ENCODE measurements at places on chromosomes 3 and 15. TPM values are rescaled to one million over a fixed set of nuclear protein-coding genes. Genes with fewer than 3 reads are reported as not detected.

DNA sequence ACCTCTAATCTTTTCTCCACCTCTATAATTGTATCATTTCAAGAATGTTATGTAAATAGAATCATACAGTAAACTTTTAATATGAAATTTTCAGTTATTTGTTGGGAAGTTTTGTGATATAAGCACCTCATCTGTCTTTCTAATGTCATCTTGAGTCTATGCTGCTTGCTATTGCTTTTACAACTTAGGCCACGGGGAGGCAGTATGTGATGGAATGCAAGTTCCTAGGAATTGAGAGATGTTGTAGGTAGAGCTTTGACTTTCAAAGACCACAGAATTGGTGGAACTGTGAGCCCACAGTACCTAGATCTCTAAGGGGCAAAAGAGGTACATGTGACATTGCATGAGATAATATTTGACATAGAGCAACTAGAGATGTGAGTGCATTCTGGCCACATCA, 328.3 kb downstream of the MFSD1 start:
- peak; percentile 64 for DNase-seq

GRCh38 chr15:43876872-43877271, 50.1 kb downstream of the WDR76 start:
- DNase-seq = no peak

- DNase-seq = no peak
These were observed 64.8 kb downstream of the LRIG1 start for GRCh38 chr3:66435989-66436388.

- DNase-seq = no peak
These were observed 9.0 kb upstream of the ADCY5 start for GRCh38 chr3:123457841-123458240.

DNA sequence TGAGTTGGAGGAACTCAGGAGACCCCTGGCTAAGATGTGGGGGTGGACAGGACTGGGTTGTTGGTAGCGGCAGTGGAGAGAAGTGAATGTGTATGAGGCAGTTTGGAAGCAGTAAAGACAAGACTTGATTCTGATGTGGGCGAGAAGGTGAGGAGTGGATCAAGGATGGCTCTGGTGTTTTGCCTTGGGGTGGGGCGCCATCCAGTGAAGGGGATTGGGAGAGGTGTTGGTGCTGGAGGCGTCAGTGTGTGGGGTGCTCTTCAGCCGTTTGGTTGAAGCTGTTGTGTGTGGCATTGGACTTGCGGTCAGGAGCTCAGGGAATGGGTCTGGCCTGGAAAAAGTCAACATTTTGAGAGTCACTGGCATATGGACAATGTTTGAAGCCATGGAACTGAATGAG, 13.3 kb downstream of the FAN1 start:
- no peak for DNase-seq

DNA sequence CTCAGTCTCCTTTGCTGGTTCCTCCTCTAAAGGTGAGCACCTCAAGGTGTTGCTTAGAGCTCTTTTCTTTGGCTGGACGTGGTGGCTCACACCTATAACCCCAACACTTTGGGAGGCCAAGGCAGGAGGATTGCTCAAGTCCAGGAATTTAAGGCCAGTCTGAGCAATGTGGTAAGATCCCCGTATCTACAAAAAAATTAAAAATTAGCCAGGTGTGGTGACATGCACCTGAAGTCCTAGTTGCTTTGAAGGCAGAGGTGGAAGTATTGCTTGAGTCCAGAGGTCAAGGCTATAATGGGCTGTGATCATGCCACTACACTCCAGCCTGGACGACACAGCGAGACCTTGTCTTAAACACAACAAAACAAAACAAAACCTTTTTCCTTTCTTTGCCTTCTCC, 28.3 kb downstream of the TOPBP1 start:
- no peak for DNase-seq

DNA sequence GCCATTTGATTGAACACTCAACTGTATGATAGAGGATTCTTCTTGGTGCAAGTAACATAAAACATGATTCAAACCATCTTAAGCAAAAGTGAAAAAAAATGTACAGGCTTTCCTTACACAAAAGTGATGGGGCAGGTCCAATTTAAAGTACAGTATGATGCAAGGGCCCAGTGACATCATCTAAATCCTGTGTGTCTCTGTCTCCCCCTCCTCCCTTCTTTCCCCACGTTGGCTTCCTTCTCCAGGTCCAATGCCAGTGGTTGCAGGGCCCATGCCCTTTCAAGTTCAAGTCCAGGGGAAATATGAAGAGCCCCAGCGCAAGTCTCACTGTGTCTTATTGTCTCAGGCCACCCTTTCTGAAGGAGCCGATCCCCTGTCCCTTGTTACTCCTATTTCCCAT, 332.3 kb downstream of the SHQ1 start:
- DNase-seq = no peak

DNA sequence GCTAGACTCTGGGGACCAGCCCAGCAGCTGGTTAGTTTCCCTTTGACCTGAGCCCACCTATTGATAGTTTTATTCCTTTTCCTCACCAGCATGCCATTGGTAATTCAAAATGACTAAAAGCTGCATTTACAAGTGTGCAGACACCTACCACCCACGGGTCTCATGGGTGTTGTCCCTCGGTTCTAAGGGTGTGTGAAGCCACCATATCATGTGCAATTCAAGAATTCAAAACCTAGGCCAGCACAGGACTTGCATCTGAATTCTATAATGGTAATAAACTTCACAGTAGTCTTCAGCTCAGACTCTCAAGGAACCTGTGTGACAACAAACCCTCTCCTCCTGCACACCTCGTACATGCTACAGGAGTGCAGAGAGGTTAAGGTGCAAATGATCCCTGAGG, 55.3 kb downstream of the NTRK3 start:
- DNase-seq = no peak

- peak; percentile 100 for DNase-seq
These were observed 120.1 kb upstream of the UBE2E1 start for GRCh38 chr3:23685541-23686258.

GRCh38 chr3:25354071-25354470, 74.0 kb upstream of the RARB start:
- DNase-seq = no peak

GRCh38 chr3:105579439-105579838, 212.7 kb downstream of the ALCAM start:
- DNase-seq = no peak

GRCh38 chr3:14031271-14031670, 93.4 kb downstream of the CHCHD4 start:
- peak; percentile 46 for DNase-seq

- DNase-seq = no peak
These were observed 257.0 kb downstream of the SV2B start for GRCh38 chr15:91357011-91357410.

DNA sequence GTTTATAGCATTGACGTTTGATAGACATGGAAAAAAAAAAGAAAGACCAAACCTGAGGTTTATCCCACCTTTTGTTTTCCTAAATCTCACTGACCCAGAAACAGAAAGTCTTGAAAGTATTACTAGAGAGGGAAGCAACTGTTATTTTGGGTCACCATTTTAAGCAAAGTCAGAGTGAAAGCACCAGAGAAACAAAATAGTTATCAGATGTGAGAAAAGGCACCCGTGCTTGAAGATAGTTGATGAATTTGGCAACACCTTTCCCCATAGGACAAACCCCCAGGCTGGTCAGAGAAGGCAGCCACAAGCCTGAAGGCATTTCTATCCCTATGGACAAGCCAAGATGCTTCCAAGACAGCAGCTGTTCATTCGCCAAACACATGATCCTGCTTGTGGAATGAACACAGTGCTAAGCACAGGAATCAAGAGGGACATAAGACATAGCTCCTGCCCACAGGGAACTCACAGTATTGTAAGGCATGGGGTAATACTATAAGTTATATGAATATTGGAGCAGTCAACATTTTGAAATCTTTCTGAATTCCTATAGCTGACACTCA, 170.9 kb downstream of the ERC2 start:
- DNase-seq = no peak

DNA sequence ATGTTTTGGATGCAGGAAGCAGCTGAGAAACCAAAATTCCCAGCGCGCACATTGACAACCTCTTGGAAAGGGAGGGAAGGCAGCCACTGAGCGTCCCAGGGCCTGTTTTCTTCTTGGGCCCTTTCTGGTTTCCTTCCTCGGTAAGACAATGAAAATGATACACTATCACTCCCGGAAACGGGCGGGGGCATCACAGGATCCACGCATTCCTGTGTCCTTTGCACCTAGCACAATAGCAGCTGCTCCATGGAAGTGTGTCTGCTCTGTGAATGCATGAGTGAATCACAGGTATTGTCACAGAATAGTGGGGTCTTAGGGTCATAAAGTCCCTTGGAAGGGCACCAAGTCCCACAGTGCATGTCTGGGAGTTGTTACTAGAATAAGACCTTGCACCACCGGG, 6.3 kb upstream of the ITPKA start:
- DNase-seq = no peak

DNA sequence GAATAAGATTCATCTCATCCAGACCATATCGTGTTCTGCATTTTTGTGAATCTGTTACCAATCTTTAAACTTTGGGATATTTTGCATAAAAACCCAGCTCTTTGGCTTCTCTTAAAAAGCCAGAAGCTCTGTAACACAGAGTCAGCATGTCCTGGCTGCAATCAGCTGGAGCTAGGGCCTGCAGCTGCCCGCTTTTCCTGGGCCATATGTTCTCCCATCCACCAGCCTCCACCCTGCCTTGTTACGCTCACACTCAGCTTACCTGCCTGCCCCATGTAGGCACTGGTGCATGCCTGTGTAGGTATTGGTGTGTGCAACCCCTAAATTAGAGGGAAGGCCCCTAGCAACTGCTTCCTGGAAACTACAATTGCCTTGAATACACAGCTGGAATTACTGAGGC, 48.2 kb downstream of the CRYGS start:
- DNase-seq = no peak

DNA sequence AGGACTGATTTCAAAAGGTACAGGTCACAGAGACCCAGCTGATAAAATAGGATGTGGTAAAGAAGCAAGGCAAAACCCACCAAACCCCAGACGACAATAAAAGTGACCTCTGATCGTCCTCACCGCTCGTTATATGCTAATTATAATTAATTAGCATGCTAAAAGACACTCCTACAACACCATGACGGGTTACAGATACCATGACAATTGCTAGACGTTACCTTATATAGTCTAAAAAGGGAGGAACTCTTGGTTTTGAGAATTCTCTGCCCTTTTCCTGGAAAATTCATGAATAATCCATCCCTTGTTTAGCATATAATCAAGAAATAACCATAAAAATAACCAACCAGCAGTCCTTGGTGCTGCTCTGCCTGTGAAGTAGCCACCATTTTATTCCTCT, 74.7 kb upstream of the MB21D2 start:
- DNase-seq = no peak

GRCh38 chr3:195542316-195542697, 818 bp downstream of the PPP1R2 start:
- DNase-seq = peak; percentile 7

DNA sequence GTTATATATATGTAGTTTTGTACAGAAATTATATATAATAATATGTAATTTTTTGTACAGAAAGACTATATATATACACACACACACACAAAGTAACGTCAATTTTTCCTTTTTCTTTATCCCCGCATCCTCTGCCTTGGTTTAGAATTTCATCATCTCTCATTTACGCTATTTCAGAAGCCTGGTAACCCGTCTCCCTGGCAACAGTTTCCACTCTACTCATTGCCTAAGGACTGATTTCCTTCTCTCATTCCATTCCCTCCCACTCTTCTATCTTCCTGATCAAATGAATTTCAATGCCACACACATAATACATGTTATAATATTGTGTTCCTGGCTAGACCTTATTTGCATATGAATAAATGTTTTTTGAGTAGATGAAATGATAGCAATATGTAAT, 47.8 kb upstream of the NDN start:
- DNase-seq = no peak

- peak; percentile 12 for DNase-seq
These were observed 144.7 kb upstream of the IQSEC1 start for GRCh38 chr3:13217736-13218540.

DNA sequence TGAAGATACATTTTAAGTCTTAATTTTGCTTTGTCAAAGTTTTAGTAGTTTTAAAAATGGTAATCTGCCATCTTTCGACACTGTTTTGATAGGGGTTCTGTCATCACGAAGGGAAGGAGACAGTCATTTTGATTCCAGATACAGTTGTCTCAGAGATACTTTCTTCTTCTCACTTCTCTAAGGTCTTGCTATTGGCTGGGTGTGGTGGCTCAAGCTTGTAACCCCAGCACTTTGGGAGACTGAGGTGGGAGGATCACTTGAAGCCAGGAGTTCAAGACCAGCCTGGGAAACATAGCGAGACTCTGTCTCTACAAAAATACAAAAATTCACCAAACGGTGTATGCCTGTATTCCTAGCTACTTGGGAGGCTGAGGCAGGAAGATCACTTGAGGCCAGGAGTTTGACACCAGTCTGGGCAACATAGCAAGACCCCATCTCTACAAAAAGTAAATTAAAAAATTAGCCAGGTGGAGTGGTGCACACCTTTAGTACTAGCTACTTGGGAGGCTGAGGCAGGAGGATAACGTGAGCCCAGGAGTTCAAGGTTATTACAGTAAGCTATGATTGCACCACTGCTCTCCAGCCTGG, 3.3 kb downstream of the RAB8B start:
- no peak for DNase-seq

DNA sequence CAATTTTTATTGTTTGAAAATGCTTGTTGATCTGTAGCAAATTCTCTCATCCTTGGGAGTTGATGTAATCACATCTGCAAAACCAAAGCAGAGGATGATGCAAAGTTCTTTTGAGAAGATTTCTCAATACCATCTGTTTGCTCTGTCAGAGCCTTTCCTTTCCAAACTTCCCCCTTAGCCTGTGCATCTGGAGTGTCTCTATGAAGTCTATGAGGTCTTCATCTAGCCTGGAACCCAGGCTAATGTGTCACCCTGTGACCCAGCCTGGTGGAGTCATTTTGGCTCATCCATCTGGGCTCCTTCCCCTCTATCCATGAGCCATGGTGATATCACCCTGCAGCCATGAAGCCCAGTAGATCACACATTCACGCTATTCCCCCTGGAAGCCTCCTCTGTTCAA, 123.2 kb upstream of the SLC7A14 start:
- peak; percentile 72 for DNase-seq

- no peak for DNase-seq
These were observed 133.4 kb downstream of the VGLL4 start for GRCh38 chr3:11510356-11510755.

- no peak for DNase-seq
These were observed 1114.8 kb downstream of the ROBO2 start for GRCh38 chr3:78154521-78155186.

CPN2 gene
- total RNA-seq = not detected

CLDN16 gene
- not detected for total RNA-seq

LMOD3 gene
- 4.6 TPM for total RNA-seq

RARB gene
- total RNA-seq = not detected

SUSD5 gene
- 22.8 TPM for total RNA-seq

ERC2 gene
- total RNA-seq = not detected

CLDN18 gene
- total RNA-seq = not detected

PLSCR5 gene
- total RNA-seq = not detected

KLHL6 gene
- total RNA-seq = not detected

PPP1R2 gene
- 30.8 TPM for total RNA-seq
